Activated CD8-positive, alpha-beta T cell treated with anti-CD3 and anti-CD28 coated beads for 36 hours (primary cell): ENCODE measurements at places on chromosomes 5 and 9.

DNA sequence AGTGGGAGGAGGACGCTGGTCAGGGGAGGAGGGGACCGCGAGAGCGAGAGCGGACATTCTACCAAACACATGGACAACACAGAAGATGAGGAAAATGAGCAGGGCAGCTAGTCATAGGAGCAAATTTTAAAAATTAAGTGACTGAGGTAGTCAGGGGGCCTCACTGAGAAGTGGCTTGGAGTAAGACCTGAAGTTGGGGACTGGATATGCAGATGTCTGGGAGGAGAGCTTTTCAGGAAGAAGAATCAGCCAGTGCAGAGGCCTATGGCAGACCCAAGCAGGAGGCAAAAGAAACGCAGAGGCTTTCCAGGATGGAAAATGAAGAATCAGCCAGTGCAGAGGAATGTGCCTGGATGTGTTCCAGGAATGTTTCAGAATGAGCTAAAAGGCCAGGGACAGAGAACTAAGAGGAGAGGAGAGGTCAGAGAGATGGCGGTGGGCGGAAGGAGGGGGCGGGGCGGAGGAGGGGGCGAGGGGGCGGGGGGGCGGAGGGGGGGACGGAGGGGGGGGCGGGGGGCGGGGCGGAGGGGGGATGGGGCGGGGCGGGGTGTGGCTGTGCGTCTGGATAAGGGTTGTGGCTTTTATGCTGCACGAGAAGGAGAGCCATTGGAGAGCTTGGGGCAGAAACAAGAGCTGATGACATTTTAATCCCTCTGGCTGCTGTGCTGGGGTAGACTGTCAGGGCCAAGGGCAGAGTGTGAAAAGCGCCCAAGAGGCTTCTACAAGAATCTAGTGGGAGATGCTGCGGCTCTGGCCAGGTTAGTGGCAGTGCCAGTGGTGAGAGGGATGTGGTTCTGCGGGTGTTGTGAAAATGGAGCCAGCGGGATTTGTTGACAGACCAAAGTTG is 129.6 kb downstream of the KCNIP1 start:
- peak; percentile 6 for DNase-seq

GRCh38 chr5:1010181-1010510 is 1.5 kb downstream of the NKD2 start:
- no peak for DNase-seq

GRCh38 chr9:86632537-86632936 is 278.3 kb upstream of the TUT7 start:
- DNase-seq: no peak

- DNase-seq: no peak
These were observed 129.1 kb downstream of the CACNA1B start for GRCh38 chr9:138006576-138007233.

- no peak for DNase-seq
These were observed 67.3 kb downstream of the PSMB7 start for GRCh38 chr9:124347968-124348358.

DNA sequence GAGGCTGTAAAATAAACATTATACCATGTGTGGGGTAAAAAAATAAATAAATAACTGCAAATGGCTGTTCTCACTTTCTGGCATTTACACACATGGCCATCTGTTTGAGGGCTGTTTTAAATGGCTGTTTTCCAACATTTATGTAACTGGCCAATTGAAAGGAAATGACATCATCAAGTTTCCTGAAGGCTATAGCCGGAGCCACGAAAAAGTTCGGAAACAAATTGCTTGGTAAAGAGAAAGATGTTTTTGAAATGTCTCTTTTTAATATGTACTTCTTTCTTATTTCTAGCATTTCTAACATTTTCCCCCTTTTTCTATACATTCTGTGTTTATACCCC is 95.4 kb upstream of the DAB2 start:
- DNase-seq: no peak

DNA sequence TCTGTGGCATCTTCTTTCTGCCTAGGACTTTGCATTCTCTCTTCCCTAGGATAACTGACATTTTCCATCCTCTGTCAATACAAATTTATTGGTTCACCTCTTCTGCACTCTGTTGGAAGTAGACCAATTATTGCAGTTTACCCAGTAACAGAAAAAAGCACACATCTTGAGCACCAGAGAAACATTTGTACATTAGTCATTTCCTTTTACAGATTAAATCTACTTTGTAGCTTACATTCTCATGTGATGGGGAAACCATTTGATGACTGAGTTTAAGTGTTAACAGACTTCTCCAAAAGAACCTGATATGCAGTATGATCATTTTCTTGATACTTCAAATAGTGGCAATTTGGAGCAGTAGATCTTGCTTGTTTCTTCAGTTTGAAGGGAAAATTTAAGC is 1098.8 kb downstream of the DTWD2 start:
- no peak for DNase-seq

DNA sequence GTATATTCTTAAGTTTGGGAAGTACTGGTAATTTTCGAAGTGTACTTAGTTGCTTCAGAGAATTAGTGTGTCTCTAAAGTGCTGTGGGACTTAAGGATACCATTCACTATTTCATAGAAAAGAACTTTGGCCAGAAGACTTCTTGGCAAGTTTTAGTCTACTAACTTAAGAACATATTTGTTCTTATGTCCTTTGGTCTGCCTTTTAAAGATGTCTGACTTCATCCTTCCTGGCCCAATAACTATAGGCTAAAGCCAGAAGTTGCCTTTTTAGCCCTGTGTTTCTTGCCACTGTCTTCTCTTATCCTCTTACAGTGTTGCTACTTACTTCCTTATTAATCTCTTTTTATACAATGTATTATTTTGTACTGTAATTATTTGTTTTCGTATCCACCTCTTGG is 6.3 kb downstream of the RBM27 start:
- no peak for DNase-seq

- DNase-seq: no peak
These were observed 19.3 kb downstream of the RASEF start for GRCh38 chr9:83043597-83043996.
